BJ (cell line): ENCODE measurements at places on chromosomes 3 and 15. TPM values are rescaled to one million over a fixed set of nuclear protein-coding genes. Genes with fewer than 3 reads are reported as not detected.

DNA sequence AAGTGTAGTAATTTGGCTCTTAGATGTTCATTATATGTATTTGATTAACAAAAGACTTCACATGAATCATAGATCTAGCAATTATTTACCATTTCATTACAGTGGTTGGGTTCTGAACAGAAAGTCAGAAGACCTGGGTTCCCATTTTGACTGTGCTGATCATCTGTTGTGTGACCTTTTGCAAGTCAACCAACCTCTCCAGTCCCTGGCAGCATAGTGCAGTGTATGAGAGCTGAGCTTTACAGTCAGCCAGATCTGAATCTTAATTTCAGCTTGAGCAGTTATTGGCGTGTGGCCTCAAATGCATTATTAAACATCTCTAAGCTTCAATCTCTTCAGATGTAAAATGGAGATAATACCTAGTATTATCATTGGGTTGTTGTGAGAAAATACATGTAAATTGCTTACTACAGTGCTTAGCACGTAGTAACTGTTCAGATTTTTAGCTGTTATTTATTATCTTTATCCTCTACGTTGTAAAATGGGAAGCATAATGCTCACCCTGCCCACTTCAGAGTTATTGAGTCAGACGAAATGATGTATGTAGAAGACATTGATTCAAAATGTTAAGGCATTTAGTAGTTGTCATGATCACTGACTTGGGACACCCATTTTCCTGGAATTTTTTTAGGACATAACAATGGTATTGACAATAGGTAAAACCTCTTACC is 104.0 kb downstream of the KLHL25 start:
- no peak for DNase-seq

- no peak for DNase-seq
Measured at GRCh38 chr3:131082871-131083863, 56.5 kb downstream of the NEK11 start.

DNA sequence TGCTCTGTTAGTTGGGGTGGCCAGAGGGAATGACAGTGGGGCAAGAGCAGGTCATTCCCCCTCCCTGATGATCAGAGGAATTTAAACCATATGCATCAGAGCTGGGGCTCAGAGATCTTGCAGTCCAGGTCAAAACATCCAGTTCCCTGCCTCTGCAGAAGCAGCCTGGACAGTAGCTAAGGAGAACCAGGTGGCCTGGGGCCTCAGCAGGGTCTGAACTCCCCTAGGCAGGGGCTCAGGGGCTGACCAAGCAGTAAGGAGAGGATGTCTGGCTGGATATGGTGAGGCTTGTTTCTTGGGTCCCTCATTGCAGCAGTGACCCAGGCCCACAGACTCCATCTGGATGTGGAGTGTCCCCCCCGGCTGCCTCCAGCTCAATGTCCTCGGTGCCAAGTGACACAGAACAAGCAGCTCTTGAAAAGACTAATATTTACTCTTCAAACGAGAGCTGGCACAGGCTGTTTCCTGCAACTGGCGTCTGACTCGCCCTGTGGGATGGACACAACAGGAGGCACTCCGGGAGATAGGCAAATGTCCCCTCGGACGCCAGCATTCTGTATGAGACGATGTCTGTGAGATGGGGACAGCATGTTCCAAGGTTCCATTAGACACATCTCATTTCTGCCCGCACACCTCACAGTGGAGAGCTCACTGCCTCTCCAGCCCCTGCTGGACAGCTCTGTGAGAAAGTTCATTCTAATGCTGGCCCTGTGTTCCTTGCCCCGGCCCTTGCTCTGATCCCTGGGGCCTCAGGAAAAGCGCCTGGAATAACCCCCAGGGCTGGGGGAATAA is 37.1 kb downstream of the SEC22C start:
- DNase-seq, result no peak

DNA sequence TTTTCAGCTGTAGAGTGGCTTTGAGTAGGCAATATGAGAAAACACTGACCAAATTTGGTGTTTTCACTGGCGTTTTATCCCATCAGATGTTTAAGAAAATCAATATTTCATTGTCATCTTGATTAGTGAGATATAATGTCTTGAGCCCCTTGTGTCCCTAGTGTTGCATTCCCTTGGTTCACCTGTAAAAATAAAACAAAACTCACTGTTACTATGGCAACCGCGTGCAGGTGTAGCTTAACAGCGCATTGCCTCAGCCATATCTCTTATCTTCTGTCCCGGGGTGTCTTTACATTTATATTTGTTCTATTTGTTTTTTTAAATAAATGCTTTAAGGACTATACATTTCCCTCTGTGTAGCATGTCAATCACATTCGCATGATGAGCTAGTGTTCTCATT is 551.6 kb downstream of the ZIC1 start:
- DNase-seq, result no peak

DNA sequence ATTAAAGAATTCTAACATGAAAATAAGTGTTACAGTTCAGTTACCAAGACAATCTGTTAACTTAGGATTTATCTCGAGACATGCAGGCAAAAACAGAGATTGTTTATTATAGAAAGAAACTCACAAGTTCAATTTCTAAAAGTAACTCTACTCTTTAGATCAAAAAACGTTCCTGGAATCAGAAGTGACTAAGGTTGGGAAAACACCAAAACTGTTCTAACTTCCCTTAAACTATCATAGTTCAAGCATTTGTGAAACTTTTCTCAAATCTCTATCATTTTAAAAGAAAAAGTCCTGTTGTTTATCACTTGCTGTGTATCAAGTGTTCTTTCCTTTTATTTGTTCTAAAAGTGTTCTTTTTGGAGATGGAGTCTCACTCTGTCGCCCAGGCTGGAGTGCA is 8.7 kb downstream of the WDR82 start:
- no peak for DNase-seq

DNA sequence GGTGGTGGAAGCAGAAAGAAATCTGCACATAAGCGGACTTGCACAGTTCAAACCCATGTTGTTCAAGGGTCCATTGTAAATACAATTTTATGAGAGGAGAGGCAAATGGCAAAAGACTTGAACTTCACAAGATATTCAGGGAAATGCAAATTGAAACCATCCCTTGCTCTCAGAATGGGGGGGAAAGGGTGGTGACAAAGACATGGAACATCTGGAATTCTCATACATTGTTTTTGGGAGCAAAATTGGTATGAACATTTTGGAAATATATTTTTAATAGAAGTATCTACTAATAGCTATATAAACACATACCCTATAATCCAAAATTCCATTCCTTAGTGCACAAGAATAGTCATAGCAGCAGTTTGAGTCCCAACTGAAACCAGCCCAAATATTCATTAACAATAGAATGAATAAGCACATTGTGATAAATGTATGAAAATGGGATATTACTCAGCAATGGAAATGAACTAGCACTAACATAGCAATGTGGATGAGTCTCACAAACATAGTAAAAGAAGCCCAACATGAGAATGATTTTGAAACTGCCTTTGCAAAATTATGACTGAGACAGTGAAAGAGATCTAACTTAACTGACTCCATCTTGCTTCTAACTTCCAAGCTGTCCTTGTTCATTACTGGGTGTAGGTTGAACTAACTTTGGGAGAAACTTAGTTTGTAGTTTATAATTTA is 77.2 kb downstream of the CD200R1L start:
- DNase-seq, result no peak

DNA sequence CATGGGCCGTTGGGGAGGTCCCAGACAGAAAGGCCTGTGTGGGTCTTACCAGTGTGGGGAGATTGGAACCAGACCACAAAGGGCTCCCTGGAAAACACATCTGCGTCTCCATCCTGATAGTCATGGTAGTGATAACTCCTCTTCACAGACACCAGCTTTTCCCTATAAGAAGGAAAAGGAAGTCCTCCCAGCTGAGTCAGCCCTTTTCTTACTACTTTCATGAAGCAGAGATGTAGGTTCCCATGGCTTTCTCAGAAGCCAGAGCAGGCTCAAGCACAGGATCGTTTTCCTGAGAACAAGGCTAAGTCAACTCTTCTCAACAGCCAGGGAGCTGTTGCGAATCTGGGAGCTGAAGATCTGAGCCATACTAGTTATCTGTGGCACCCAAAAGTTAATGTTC is 6.1 kb downstream of the DNASE1L3 start:
- no peak for DNase-seq

- DNase-seq, result no peak
Measured at GRCh38 chr3:138781012-138781470, 53.7 kb downstream of the PIK3CB start.

Gene CPLX3
- not detected in 2 replicates for polyA plus RNA-seq

Gene CCR4
- not detected in 2 replicates for polyA plus RNA-seq

Gene DPPA2
- polyA plus RNA-seq, result not detected in 2 replicates

Gene AHSG
- not detected in 2 replicates for polyA plus RNA-seq

Gene P2RY12
- not detected in 2 replicates for polyA plus RNA-seq

Gene ALPK3
- 0.02 and 0.06 TPM in 2 replicates for polyA plus RNA-seq
